ENCODE measurements at places on chromosomes 6 and 20. TPM values are rescaled to one million over a fixed set of nuclear protein-coding genes. Genes with fewer than 3 reads are reported as not detected.

Gene SLC32A1
- not detected for total RNA-seq

Gene TAGAP
- not detected for total RNA-seq

Gene CRISP2
- not detected for total RNA-seq

Gene CGA
- not detected for total RNA-seq

Gene HLA-G
- total RNA-seq: not detected

Gene CDH22
- not detected for total RNA-seq

Gene NEURL2
- total RNA-seq: 6.8 TPM

Gene TRIM10
- total RNA-seq: not detected

Gene MUC22
- not detected for total RNA-seq

Gene SGK2
- total RNA-seq: 0.09 TPM

Gene CALHM5
- total RNA-seq: 6.8 TPM

Gene KCNK15
- 8.5 TPM for total RNA-seq

Gene MEP1A
- total RNA-seq: not detected

Gene HLA-DPA1
- 0.18 TPM for total RNA-seq

Gene SIRPB2
- total RNA-seq: not detected

Gene TMEM200A
- total RNA-seq: 61.5 TPM

Gene NUP43
- 45.6 TPM for total RNA-seq

Gene PFDN4
- 1,207 TPM for total RNA-seq

Gene HEBP2
- 40.7 TPM for total RNA-seq

Gene EPPIN
- total RNA-seq: not detected

Gene CCN6
- not detected for total RNA-seq

Gene TBX18
- total RNA-seq: 27.1 TPM

Gene MED23
- total RNA-seq: 34.7 TPM

Gene FAM50B
- 7.4 TPM for total RNA-seq

Gene ARFGEF3
- 0.09 TPM for total RNA-seq

Gene PRDM13
- not detected for total RNA-seq

Gene DYNLT2
- total RNA-seq: 2.0 TPM

Gene PLN
- 0.27 TPM for total RNA-seq

Gene MICB
- total RNA-seq: 3.4 TPM

Gene RHAG
- total RNA-seq: not detected

Gene PDRG1
- 3.8 TPM for total RNA-seq

Gene EIF6
- 120 TPM for total RNA-seq

Gene TBXT
- not detected for total RNA-seq

Gene PCSK2
- not detected for total RNA-seq

Gene PTCRA
- total RNA-seq: not detected

Gene FGD2
- not detected for total RNA-seq

Gene C20orf202
- total RNA-seq: 0.09 TPM

Gene ZNF165
- total RNA-seq: 0.45 TPM

All from fibroblast of the aortic adventitia (primary cell).